ENCODE measurements at places on chromosomes 13 and 19.
A peak's percentile ranks its signal among the peaks of the same experiment; 100 is the strongest.

DNA sequence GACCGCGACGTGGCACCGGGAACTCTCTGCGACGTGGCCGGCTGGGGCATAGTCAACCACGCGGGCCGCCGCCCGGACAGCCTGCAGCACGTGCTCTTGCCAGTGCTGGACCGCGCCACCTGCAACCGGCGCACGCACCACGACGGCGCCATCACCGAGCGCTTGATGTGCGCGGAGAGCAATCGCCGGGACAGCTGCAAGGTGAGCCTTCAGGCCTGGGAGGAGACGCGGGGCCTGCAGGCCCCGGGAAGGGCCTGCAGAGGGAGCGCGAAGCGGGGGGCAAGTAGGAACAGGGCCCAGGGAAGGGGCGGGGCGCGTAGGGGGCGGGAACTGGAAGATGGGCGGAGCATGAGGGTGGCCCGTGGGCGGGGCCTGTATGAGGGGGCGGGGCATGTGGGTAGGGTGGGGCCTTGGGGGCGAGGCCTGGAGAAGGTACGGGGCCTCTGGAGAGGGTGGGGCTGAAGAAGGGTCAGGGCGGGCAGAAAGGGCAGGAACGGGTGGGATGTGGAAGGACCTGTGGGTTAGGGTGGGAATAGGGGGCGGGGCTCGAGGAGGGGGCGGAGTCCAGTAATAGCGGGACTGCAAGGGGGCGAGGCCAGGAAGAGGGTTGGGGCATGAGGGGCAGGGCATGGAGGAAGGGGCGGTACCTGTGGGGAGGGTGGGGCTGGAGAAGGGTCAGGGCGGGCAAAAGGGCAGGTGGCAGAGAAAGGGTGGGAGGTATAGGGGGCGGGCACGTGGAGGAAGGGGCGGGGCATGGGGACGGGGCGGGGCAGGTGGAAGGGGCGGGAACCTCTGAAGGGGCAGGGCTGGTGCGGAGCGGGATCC is 2.5 kb downstream of the CFD start:
- no peaks in the 10 kb centered on the region for H3K27me3 ChIP-seq
- H3K27ac ChIP-seq = no peak overlapping the region
- H3K4me3 ChIP-seq = no peak overlapping the region
- no peaks in the 10 kb centered on the region for H3K36me3 ChIP-seq
- peaks cover 12% of the 10 kb centered on the region for H3K4me1 ChIP-seq

DNA sequence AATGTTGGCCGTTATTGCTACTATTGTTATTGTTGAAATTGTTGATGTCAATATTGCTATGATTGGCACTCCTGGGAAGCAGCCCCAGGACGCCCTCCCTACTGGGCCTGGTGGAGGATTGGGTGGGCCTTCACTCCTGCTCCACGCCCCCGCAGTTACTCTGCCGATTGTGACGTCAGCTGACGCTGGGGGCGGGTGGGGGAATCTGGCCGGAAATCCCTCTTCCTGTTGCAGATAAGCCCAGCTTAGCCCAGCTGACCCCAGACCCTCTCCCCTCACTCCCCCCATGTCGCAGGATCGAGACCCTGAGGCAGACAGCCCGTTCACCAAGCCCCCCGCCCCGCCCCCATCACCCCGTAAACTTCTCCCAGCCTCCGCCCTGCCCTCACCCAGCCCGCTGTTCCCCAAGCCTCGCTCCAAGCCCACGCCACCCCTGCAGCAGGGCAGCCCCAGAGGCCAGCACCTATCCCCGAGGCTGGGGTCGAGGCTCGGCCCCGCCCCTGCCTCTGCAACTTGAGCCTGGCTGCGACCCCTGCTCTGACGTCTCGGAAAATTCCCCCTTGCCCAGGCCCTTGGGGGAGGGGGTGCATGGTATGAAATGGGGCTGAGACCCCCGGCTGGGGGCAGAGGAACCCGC is at the start of gene ETV2:
Gene ETV2, plus strand, starts transcription at position 231 of the 637 bp plus-strand sequence. CDS start 716 bp downstream, outside the sequence.
- H3K36me3 ChIP-seq = no peaks in the 10 kb centered on the region
- H3K4me3 ChIP-seq = no peak within 1 kb of the TSS
- H3K27me3 ChIP-seq = no peaks in the 10 kb centered on the region
- DNase-seq = no peak
- H3K4me1 ChIP-seq = peaks cover 6% of the 10 kb centered on the region

- H3K36me3 ChIP-seq = no peaks in the 10 kb centered on the region
- no peak for DNase-seq
- H3K4me3 ChIP-seq = no peak overlapping the region
- H3K4me1 ChIP-seq = no peaks in the 10 kb centered on the region
- no peak overlapping the region for H3K27ac ChIP-seq
- H3K27me3 ChIP-seq = no peaks in the 10 kb centered on the region
Measured at GRCh38 chr13:75258159-75258782, 223.7 kb downstream of the TBC1D4 start.

DNA sequence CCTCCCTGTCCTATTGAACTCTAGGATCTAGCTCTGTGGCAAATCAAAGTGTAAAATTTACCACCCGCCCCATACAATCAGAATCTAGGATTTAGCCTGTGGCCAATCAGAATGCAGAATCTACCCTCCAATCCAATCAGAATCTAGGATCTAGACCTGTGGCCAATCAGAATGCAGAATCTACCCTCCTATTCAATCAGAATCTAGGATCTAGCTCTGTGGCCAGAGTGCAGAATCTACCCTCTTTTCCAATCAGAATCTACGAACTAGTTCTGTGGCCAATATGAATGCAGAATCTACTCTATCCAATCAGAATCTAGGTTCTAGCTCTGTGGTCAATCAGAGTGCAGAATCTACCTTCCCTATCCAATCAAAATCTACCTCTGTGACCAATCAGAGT is 25.8 kb downstream of the PRKD2 start:
- H3K4me1 ChIP-seq = no peaks in the 10 kb centered on the region
- peaks cover 58% of the 10 kb centered on the region for H3K36me3 ChIP-seq
- H3K27ac ChIP-seq = no peak overlapping the region
- H3K27me3 ChIP-seq = no peaks in the 10 kb centered on the region
- DNase-seq = no peak
- H3K4me3 ChIP-seq = no peak overlapping the region

DNA sequence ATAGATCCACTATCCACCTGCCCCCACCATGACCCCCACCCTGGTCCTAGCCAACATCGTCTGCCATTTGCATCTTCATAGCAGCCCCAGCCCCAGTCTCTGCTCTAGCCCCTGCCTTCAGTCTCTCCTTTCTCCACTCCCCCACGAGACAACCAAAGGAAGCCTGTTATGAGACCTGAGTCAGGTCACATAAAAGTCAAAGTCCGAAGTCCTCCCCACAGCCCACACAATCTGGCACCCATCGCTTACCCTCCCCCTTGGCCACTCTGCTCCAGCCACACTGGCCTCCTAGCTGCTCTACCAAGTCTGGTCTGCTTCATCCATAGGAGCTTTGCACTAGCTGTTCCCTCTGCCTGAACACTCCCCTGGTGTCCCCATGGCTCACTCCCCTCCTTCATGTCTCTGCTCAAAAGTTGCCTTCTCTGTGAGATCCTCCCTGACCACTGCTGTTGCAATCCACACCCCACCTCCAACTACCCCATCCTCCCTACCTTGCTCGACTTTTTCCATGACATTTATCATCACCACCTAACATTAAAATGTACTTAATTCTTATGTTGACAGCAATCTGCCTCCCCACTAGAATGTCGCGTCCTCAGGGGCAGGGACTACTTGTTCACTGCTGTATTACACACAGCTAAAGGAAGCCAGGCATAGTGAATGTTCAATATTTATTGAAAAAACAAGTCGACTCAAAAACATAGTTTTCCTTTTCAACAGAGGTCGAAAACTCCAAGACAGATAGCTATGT is 1.2 kb upstream of the PLEKHG2 start:
- no peaks in the 10 kb centered on the region for H3K27me3 ChIP-seq
- H3K27ac ChIP-seq = peak overlapping the region; percentile 93
- H3K4me1 ChIP-seq = peaks cover 31% of the 10 kb centered on the region
- no peak for DNase-seq
- peak overlapping the region; percentile 45 for H3K4me3 ChIP-seq

- H3K27ac ChIP-seq = no peak overlapping the region
- no peak overlapping the region for H3K4me3 ChIP-seq
- DNase-seq = no peak
- H3K27me3 ChIP-seq = no peaks in the 10 kb centered on the region
- no peaks in the 10 kb centered on the region for H3K36me3 ChIP-seq
Measured at GRCh38 chr13:43694146-43694664, 92.6 kb downstream of the ENOX1 start.

DNA sequence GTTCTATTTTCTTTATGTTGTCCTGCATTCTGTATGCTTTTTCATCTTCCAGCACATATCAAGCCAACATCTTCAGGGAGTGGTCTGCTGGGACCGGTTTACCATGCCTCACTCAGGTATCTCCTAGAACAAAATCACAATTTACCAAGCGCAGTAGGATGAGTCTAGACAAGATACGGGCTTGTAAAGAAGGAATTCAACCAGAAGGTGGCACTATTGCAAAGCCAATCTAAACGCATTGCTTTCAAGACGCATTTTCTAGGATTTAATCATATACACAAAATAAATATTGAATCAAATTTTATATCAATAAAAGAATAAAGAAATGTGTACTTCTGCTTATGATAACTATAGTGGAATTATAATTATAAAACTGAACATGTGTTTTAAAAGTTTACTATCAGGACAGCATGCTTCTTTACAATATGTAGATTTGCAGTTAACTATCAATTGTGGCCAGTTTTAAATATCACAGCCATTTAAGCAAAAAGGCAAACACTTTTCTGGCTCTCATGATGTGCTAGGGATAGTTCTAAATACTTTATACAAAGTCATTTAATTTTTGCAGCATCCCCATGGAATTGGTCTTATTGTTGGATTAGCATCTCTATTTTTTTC is 16.1 kb upstream of the TPP2 start:
- no peak overlapping the region for H3K27ac ChIP-seq
- no peak overlapping the region for H3K4me3 ChIP-seq
- no peaks in the 10 kb centered on the region for H3K4me1 ChIP-seq

GRCh38 chr13:36887758-36888521 is 32.1 kb downstream of the SMAD9 start:
- no peak for DNase-seq
- H3K4me1 ChIP-seq = no peaks in the 10 kb centered on the region
- no peaks in the 10 kb centered on the region for H3K36me3 ChIP-seq
- H3K27ac ChIP-seq = no peak overlapping the region
- no peaks in the 10 kb centered on the region for H3K27me3 ChIP-seq

DNA sequence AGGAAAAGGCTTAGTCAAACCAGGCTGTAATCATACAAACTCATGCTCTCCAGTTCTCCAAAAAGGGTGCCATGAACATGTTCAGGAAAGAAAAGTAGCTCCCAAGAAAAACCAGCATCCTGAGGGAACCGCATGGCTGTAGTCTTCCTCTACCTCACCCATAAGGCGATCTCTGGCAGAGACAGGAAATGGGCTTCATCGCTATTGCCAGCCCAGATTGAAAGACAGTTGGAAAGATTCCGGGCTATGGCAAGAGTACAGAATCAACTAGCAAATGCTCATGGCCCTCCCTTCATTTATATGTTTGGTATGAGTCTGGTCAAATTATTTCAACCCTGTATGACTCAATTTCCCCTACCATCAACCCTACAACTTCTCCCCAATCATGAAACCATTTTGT is 140.1 kb downstream of the LHFPL6 start:
- no peak for DNase-seq
- H3K36me3 ChIP-seq = no peaks in the 10 kb centered on the region
- no peak overlapping the region for H3K27ac ChIP-seq
- no peaks in the 10 kb centered on the region for H3K27me3 ChIP-seq
- no peak overlapping the region for H3K4me3 ChIP-seq

- H3K27ac ChIP-seq = peak overlapping the region; percentile 80
- H3K4me3 ChIP-seq = no peak overlapping the region
- DNase-seq = peak; percentile 35
- H3K36me3 ChIP-seq = peaks cover 25% of the 10 kb centered on the region
- H3K4me1 ChIP-seq = peaks cover 16% of the 10 kb centered on the region
- no peaks in the 10 kb centered on the region for H3K27me3 ChIP-seq
Measured at GRCh38 chr13:19845758-19846157, 17.7 kb downstream of the ZMYM5 start.

- H3K36me3 ChIP-seq = no peaks in the 10 kb centered on the region
- DNase-seq = no peak
- H3K4me1 ChIP-seq = 0 out of 2 replicates have a peak, but pooled peaks cover 5% of the 10 kb centered on the region
Measured at GRCh38 chr13:31965361-31966066, 66.1 kb upstream of the FRY start.

DNA sequence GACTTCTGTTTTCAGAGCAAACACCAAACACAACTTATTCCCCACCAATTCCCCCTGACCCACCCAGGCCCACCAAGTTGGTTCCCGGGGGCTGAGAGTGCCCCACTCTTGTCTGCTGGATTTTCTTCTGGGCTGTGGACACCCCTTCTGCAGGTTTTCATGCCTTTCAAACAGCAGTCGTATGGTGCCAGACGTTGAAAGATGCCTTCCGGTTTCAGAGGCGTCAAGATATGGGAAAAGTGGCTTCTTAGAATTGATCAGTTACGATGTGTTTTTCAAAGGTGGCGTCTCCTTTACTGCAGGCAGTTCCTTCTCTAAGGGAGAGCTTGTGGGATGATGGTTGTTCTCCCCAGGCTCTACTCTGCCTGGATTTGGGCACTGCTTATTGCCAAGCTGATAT is 12.7 kb downstream of the CLEC11A start:
- H3K4me3 ChIP-seq = no peak overlapping the region
- H3K4me1 ChIP-seq = no peaks in the 10 kb centered on the region
- no peaks in the 10 kb centered on the region for H3K36me3 ChIP-seq
- peaks cover 100% of the 10 kb centered on the region for H3K27me3 ChIP-seq
- no peak overlapping the region for H3K27ac ChIP-seq

DNA sequence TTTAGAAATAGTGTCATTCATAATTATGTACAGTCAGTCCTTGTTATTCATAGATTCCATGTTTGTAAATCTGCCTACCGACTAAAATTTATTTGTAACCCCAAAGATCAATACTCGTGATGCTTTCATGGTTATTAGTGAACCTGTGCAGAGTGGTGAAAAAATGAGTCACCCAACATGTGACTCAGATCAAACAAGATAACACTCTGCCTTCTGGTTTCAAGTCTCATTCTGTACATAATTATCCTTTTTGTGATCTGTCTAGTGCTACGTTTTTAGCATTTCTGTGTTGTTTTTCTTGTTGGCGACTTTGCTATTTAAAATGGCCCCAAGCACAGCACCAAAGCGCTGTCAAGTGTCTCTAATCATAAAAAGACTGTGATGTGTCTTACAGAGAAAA is 274.7 kb downstream of the SUCLA2 start:
- H3K4me1 ChIP-seq = no peaks in the 10 kb centered on the region
- no peak for DNase-seq
- no peaks in the 10 kb centered on the region for H3K36me3 ChIP-seq
- no peak overlapping the region for H3K4me3 ChIP-seq
- H3K27me3 ChIP-seq = no peaks in the 10 kb centered on the region
- H3K27ac ChIP-seq = no peak overlapping the region

Measured in PC-9 (cell line).